Left lobe of liver (tissue), 2 donors: ENCODE measurements at places on chromosomes 7 and 10.

DNA sequence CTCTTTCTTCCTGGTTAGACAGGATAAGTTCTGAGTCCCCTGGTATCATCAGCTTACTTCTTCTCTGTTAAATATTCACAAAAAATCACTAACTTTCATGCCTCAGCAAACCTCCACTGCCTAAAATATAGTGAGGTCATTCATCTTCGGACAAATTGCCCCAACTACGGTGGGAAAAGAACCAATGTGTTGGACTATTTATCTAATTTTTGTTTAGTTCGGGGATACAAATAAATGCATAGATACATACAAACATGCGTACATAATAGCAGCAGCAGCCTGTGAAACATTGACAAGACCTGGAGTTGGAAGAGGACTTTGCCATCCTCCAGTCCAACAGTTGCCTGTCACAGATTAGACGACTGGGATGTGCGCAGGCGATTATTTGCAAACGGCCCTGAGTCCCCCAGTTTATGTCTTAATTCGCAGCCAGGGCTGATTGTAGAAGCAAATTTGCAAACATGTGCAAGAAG lies 51.5 kb downstream of the EGFR start:
- no peak for DNase-seq

- DNase-seq = no peak
Measured at GRCh38 chr7:156780724-156781455, 112.1 kb downstream of the LMBR1 start.

- DNase-seq = no peak
Measured at GRCh38 chr10:29102233-29102632, 186.6 kb upstream of the LYZL1 start.

DNA sequence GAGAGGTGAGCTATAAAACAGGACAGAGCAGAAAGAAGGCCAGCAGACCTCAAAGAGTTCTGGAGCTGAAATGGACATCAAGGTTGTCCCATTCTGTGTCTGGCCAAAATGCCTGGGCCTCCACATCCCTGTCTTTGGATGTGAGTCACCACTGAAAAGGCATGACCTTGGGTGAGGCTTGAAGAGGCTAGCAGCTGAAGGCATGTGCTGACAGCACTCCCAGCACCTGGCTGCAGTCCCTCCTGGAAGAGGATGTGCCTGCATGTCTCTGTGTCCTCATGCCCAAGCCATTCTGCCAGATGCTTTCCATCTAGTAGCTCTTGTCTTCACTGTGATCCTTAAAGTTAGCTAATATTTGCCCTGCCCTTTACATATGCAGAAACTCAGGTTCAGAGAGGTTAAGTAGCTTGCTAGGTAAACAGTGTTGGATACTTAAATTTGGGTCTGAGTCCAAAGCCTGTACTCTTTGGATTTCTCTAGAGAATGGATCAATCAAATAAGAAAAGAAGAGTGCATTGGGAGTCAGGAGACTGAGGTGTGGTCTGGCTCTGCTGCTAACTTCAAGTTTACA lies 35.8 kb downstream of the HECW1 start:
- no peak for DNase-seq

DNA sequence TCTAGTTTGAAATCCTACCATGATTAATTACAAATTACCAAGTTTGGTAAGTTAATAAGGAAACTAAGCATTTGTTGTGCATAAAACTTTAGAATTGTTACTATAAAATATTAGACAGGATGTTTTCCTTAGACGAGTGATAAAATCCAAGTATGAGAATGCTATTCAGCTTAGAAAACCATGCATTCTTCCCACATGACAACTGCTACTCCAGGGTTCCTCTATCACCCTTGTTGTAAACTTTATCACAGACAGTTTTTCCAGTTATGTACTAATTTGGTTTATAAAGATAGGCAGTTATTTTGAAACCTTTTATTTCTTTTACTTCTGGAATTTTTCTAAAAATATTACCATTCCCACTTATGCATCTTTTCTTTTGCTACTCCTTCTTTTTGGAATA lies 52.0 kb downstream of the SIRT1 start:
- no peak for DNase-seq

DNA sequence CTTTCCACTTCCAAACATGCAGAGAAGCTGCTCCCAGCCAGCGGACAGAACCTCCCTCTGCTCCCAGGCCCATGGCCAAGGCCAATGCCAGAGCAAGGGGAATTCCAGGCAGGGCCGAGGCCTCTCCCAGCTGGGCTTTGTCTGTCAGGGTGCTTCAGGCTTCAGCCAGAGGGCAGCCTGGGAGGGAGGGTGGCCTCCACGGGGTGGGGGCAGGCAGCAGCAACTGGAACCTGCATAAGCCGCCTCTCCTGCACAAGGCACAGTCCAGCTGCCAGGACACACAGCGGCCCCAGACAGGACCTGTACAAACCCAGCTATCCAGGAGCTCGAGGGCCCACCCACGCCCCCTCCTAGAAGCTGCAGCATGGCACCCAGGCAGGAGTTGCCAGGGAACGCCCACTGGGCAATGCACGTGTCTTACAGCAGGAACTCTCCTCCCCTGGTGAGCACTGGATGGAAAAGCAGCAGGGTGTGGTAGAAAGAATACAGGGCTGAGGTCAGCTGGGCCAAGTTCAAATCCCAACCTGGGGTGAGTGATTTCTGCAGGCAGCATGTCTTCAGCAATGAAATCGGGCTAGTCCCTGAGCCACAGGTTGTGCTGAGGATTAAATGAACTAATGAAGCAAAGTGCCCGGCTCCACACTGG lies 7.6 kb downstream of the FAM53B start:
- DNase-seq = peak; percentile 85

GRCh38 chr10:132674311-132674710 lies 111.6 kb downstream of the NKX6-2 start:
- DNase-seq = peak; percentile 34

GRCh38 chr7:149214020-149214720 lies 18.8 kb downstream of the ZNF282 start:
- no peak for DNase-seq

DNA sequence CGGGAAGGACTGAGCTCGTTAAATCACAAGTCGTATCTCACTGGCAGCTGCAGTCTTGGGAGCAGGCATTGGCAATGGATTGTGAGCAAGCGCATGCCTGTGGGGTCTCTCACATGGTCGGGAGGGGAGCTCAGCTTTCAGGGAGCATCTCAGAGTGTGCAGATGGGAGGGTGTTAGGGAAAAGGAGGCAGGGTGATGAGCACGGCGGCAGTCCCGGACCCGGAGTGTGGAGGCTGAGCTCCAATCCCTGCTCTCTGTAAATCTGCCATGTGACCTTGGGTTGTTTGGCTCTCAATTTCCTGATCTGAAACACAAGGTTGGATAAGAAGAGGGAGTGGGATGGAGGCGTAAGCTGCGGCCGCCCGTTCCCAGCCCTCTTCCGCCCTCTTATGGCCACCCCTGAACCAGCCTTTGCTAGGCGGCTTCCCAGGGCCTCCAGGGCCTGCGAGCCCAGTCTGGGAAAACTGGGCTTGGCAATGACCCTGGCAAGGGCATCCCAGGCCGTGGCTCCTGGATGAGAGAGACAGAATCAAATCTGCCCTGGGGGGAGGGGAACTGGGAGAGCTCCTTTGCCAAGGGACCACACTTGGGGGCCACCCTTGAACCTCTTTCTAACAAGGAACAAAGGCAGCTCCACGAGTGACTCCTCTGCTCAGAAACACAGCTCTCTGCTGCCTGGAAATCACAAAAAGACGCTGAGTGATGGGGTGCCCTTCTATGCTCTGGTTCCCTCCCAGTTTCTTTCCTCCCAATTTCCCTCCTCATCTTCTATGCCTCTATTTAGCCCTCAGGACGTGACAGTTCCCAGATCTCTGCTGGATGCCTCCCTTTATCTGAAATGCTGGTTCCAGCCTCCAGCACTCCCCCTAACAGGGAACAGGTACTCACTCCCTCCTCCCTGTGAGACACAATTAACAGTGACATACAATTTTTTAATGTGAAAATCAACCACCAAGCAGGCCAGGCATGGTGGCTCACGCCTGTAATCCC lies 41.7 kb upstream of the LOXL4 start:
- DNase-seq = peak; percentile 58

- DNase-seq = no peak
Measured at GRCh38 chr10:69697006-69697405, 67.0 kb downstream of the FAM241B start.

GRCh38 chr10:42646687-42647640 lies 8.6 kb upstream of the ZNF33B start:
- DNase-seq = no peak

GRCh38 chr10:65375528-65375927 lies 1550.3 kb upstream of the LRRTM3 start:
- no peak for DNase-seq

GRCh38 chr7:34841326-34841725 lies 183.3 kb downstream of the NPSR1 start:
- DNase-seq = no peak

DNA sequence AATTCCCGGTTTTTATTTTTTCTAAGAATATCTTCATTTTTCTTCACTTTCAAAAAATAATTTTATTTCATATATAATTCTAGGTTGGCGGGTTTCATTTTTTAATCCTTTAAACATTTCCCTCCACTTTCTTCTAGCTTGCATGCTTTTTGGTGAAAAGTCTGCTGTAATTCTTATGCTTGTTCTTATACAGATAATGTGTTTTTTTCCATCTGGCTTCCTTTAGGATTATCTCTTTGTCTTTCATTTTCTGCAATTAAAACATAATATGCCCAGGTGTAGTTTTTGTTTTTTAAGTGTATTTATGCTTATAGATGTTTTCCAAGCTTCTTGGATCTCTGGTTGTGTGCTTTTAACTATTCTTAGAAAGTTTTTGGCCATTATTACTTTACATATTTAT lies 341.3 kb upstream of the SEMA3C start:
- DNase-seq = no peak

DNA sequence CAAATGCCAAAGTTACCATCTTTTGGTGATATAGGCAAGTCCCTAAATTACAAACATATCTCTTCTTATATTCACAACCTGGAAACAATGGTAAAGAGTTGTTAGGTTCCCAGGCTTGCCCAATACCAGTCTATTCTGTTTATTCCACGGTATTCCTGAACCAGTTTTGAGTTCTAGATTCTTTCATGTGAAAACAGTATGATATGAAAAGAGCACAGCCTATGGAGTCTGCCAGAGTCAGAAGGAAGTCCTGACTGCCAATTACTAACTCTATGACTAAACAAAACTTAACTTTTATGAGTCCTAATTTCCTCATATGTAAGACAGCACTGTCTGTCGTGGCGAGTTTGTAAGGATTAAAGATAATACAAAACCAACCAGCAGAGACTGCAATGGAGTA lies 5.6 kb downstream of the ABI1 start:
- DNase-seq = no peak

DNA sequence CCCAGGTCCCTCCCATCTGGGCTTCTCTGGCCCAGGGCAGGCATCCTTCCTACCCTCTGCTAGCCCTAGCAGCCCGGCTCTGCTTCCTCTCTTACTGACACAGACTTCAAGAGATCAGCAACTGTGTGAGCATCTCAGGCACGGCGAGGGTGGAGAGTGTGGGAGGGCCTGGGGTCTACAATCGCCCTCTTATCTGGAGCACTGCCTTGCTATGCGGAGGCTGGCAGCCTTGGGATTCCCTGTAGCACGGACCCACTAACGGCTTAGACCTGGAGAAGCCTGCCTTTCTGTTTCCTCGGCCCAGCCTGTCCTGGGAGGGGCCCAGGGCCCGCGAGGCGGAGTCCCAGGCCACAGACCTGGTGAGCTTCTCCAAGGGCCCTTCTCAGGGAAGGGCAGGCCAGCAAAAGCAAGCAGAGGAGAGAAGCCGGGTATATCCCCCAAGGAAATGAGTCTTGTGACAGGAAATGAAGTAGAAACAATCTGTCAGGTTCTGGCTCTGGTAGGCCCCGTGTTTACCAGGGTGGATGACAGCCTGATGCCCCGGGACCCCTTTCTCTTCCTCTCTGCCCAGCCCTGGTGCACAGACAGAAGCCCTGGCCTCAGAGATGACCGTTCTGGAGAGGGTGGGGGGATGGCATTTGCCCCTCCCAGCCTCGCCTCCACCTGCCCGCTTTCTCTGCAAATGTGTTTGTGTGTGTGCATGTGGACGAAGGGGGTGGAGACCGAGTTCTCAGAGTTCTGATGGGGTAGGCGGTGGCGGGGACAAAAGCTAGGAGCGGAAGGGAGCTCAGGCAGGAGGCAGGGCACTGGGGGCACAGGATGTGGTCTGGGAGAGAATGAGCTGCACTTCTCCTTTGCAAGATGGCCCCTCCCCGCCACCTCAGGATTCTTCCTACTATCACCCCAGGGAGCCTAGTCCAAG lies 2.5 kb downstream of the LRCH4 start:
- DNase-seq = peak; percentile 57

- DNase-seq = no peak
Measured at GRCh38 chr7:22709857-22710256, 17.1 kb upstream of the IL6 start.

- DNase-seq = peak; percentile 24
Measured at GRCh38 chr10:131860311-131860710, 40.5 kb upstream of the PPP2R2D start.

GRCh38 chr7:12391922-12392615 lies 11.6 kb downstream of the VWDE start:
- DNase-seq = no peak

DNA sequence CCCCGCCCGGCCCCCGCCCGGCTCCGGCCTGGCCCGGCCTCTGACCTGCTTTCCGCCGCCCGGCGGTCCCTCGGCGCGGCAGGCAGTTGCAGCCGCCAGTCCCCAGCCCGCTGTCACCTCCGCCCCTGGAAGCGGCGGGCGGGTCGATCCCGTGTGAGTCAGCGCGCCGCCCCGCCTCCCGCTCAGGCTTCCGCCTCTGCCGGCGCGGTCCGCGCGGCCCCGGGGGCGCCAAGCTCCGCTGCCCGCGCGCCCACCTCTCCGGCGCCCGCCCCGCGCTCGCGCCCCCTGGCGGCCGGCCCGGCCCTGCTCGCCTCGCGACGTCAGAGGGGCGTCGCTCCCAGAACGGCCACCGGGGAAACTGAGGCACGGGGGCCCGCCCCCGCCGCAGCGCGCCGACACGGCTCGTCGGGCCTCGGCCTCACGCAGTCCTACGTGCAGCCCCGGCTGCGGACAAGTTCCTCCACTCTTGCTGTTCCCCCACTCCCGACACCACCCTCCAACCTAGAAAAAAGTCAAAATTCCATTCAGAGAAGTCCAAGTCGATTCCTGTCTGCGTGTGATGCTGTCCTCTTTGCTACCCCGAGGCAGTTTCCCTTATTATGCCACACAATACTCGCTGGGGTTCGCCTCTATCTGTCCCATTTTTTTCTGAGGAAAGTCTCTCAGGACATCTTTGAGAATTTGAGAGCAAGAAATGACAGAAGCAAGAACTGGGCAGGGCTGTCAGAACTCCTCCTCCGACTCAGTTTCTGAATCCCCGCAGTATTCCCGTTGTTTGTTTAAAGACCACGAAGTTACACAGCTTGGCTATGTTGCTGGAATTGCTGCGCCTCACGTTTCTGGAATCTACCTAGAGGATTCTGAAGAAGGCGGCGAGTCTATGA lies at the start of gene DNMBP:
DNMBP (minus strand) TSS at position 155 of the 884 bp plus-strand sequence. CDS start 37,823 bp downstream, outside the sequence.
- peak; percentile 86 for DNase-seq

- DNase-seq = no peak
Measured at GRCh38 chr10:106908225-106908624, 256.3 kb downstream of the SORCS1 start.

DNA sequence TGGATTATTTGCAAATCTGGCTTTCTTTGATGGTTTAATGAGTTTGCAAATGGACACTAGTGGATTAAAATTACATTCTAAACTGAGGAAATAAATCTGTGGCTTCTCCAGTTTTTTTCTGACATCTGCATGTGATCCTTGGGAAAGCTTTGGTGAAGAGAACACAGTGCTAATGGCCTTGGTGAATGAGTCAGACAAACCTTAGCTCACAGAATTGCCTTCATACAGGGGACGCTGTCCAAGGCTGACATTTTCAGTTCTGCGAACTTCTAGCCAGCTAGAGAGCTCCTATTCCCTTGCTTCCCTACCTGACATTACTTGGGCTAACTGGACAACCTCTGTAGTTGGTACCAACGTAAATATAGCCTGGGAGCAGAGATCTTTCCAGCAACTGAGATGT lies 21.2 kb downstream of the BMPER start:
- DNase-seq = no peak
